NB4 (cell line): ENCODE measurements at places on chromosomes 7 and 10.

GRCh38 chr7:101112233-101112632, 14.7 kb upstream of the SERPINE1 start:
- DNase-seq = no peak

DNA sequence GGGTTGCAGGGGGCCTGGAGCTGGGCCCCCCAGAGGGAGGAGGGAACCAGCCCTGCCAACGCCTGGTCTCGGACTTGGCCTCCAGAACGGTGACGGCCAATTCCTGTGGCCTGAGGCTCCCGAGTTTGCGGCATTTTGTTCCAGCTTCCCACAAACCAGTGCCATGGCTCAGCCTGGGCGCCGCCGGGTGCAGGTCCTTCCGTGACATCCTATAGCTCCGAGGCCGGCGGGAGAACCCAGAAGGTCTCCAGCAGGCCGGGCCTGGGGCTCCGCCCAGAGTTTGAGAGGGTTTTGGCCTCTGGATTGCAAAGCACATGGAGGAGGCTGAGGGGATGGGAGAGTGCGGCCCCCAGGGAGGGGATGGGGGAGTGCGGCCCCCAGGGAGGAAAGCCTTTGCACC, 92.6 kb downstream of the UNCX start:
- DNase-seq = no peak

GRCh38 chr10:103808780-103809179, 46.6 kb downstream of the SH3PXD2A start:
- DNase-seq = no peak

- DNase-seq = no peak
Observed at GRCh38 chr10:12949248-12949647, 52.3 kb downstream of the CCDC3 start.

GRCh38 chr10:116611153-116611545, 9.6 kb upstream of the PNLIPRP2 start:
- no peak for DNase-seq

DNA sequence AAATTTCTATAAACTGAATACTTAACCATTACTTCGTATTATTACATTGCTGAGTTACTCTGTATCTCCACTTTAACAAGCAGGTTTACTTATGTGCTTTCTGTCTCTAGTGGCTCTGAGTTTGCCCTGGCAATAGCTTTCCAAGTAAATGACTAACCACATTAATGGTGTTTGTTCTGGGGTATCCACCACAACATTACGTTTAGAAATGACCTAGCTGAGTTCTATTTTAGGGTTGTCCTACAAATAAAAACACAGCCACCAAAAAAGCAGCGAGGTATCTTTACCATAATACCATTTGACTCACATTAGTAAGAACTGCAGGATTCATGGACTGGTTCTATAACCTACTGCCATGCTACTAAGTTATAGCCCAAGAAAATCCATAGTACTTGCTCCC, 83.1 kb downstream of the HIBADH start:
- DNase-seq = no peak

- DNase-seq = no peak
Observed at GRCh38 chr7:96315125-96315512, 6.8 kb downstream of the SLC25A13 start.

DNA sequence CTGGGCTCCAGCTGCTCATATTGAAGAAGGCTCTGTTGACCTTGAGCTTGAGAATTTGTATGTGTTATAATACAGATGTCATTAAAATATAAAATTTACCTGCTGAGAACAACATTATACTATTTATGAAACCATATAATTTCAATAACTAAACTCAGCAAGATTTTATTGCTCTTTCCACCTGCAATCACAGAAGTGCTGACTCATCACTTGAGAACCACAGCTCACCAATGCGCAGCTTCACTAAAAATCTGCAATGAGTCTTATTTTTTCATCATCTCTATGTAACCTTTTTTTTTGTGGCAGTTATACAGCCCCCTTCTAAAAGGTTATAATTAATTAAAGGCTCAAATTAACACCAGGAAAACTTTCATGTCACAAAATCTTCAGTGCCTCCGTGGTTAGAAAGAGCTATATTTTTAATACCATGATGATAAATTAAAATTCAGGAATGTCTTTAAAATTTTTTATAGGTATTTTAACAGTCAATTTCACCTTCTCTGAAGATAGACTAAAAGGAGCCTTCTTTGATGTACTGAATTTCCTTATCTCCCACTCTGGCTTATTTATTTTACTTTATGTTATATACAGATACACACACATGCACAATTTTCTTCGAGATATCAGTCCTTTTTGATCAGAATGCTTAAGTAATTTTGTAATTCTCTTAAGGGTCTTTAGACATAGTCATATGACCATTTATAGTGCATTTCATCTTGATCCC, 102.7 kb downstream of the EVX1 start:
- DNase-seq = no peak

GRCh38 chr7:53611043-53611442, 575.6 kb downstream of the POM121L12 start:
- DNase-seq = no peak

GRCh38 chr10:108567899-108568752, 1355.2 kb downstream of the XPNPEP1 start:
- no peak for DNase-seq
